ENCODE measurements at places on chromosomes 3 and 15.

DNA sequence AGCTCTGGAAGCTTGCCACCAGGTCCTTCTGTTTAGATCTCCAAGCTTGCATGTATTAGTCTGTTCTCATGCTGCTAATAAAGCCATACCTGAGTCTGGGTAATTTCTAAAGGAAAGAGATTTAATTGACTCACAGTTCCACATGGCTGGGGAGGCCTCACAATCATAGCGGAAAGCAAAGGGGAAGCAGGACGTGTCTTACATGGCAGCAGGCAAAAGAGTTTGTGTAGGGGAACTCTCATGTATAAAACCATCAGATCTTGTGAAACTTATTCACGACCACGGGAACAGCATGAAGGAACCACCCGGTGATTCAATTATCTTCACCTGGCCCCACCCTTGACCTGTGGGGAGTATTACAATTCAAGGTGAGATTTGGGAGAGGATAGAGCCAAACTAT lies 147.0 kb upstream of the PROK2 start:
- DNase-seq = no peak

DNA sequence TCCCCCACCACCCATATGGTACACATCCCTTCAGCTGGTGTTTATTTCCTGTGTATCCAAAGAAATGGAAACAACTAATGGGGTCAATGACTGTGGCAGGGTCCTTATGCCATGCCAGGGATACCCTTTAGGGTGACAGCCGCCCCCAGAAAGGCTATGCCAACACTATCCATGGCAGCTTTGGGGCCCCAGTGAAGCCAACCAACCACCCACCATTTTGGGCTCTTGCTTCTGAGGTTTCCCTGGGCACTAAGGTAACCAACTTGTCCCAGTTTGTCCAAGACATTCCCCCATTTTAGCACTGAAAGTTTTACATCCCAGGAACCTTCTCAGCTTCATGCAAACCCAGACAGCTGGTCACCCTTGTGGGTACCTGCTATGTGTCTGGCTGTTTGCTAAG lies 233.1 kb downstream of the VPS13C start:
- no peak for DNase-seq

DNA sequence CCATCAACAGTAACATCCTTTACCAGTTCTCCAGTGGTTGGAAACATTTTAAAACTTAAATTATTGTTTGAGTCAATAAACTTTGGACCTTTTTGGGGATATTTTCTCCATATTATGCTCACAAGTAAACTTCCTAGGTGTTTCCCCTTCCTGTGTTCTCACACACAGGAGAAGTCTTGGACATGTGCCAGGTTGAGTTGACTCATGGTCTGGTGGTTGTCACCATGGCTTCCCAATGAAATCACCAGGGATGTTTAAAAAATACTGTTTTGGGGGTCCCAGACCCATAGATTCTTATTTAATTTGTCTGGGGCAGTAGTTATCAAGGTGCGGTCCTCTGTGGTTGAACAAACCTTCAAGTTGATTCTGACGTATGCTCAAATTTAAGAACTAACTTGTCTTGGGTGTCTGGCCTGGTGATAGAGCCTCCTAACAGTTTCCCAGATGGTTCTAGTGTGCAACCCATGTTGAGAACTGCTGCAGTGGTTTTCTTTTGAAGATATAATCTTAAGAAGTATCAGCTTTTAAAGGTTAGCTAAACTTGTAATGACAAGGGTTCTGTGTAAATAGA lies 291.8 kb downstream of the EDEM1 start:
- DNase-seq = no peak

DNA sequence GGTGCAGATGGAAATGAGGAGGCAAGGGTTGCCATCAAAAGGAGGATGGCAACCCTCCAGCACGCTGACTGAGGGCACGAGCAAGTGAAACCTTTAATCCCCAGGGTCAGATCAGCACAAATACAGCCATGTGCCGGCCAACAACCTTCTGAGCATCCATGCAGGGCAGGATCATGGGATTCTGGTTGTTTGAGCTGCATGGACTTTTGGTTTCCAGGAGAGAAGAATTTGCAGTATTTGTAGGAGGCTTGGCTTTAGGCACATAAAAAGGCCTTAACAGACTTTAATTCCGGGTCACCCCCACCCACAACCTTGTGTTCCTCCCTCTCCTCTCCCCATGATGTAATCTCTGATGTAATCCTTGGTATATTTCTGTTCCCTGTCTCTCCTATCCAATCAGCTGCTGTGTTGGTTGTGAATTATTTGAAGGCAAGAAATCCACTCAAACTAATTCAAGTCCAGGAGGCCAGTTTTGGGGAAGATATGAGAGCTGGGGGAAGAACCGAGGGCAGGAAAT lies 254.3 kb downstream of the SHQ1 start:
- no peak for DNase-seq

GRCh38 chr3:5271372-5271683 lies 83.8 kb downstream of the EDEM1 start:
- no peak for DNase-seq

DNA sequence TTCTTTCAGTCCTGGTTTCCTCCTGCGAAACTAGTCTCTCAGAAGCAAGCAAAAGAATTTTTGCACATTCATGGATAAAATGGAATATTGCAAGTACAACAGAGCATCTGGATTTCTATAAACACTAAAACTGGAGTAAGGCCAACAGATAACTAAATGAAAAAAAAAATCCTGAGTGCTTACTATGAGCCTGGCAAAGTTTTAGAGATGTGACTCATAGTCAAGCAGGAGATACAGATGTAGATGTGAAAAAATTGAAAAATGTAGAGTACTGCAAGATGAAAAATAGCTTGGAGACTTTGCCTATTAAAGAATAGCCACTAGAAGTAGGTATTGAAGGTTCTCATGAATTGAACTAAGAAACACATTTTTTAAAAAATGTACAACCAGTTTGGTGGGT lies 397.4 kb downstream of the OTOL1 start:
- DNase-seq = no peak

DNA sequence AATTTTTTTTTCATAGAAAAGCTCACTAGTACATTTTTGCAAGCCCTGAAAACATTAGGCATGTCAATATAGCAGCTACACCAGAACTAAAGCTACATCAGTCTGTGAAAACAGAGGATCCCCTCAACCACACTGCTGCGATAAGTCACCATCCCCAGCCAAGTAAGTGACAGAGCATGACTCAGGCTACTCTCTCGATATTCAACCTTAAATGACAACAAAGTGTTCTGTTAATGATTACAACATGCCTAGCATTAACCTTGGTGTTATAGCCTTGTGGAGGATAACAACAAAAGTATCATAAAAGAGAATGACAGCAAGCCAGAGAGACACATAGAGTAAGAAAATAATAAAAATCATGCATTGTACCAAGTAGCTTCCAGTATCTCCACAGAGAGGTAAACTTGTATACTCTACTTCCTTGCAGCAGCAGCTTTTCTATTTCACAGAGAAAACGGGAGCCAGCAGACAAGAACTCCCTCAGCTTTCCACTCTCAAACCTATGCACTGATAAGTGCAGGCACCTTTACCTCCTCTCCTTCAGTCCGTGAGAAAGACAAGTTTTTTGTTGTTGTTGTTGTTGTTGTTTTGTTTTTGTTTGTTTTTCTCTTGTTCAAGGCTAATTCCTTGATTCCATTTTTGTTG lies 76.6 kb downstream of the GBE1 start:
- DNase-seq = no peak

DNA sequence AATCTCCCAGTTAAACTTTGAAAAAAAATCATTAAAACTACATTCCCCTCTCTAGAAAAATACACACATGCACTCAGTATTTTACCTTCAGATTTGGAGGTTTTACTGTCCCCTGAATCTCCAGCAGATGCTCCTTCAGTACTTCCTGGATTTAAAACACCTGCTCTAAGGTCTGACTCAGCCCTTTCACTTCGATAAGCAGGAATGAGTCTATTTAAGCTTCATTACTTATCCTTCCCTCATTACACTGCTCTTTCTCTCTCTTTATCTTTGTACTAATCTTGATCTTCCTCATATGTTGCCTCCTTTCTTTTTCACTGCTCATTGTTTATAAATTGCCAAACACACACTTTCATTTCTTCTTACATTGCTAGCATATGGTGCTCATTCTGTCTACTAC lies 443.9 kb downstream of the DIPK2A start:
- DNase-seq = no peak

DNA sequence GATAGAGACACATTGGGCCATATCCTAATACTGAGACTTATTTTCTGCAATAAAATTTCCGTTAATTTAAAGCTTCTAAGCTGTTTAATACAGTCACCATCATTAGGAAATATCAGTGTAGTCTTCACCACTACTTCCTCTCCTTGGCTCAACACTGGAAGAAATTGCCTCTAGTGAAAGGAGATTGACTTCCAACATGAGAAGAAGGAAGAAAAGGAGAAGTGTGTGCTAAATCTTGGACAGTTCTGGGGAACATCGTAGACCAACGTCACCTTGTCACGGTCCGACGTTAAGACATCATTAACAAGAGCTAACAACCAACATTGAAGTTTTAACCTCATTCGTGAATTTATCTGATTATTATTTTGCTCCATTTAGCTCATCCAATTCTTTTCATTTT lies 987.0 kb upstream of the CFAP20DC start:
- DNase-seq = no peak

DNA sequence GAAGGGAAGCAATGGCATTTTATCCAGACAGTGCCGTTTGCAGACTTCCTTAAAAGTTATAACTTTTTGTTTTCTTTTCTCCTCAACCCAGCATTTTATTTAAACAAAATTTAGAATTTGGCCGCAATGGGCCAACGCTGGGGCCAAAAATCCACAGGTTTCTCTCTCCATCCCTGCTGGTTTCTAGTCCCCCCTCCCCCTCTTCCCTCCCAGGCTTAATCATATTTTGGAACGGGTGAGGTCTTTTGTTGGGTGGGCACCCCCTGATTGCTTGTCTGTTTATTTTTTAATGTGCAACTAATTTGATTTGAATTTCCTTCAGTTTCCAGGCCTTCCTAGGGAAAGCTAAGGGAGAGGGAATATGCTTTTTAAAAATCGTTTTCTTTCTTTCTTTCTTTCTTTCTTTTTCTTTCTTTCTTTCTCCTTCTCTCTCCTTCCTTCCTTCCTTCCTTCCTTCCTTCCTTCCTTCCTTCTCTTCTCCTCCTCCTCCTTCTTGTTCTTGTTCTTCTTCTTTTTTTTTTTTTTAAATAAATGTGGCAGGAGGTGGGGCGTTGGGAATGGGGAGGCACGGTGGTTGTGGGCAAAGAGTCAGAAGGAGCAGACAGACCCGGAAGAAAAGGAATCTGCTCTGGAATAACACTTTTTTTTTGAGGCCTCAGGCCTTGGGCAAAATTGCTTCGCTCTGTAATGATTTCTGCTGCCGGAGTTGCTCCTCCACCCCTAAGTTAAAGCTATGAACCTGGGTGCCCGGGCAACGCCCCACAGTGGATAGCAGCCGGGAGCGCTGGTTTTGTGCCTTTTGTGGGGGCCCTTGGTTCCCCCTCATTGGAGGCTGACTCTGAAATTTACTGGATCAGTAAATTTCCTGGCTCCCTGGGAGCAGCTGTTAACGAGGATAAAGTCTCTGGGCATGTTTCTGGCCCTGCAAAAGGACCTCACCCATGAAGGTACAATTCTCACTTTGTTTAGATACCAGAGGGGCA lies 1.9 kb downstream of the FNDC3B start:
- no peak for DNase-seq

GRCh38 chr3:146065573-146066006 lies 95.4 kb downstream of the PLOD2 start:
- peak; percentile 14 for DNase-seq

DNA sequence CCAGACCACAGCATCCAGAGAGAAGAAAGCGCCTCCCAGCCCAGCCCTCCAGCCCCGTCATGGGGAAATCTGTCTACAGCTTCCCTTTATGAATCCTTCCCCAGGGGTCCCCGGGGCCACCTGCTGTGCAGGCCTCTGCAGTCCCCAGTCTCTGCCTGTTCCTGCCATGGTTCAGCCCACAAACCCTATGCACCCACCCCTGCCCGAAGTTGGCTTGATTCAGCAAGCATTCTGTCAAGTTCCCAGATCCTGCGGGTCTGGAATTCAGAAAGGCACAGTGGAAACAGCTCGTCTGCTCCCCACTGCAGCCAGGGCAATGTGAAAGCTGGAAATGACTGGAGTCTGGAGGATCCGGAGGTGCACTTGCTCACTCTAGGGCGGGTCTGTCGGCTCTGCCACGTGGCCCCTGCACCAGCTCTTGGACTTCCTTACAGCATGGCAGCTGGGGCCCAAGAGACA lies 2.9 kb upstream of the OCA2 start:
- no peak for DNase-seq

DNA sequence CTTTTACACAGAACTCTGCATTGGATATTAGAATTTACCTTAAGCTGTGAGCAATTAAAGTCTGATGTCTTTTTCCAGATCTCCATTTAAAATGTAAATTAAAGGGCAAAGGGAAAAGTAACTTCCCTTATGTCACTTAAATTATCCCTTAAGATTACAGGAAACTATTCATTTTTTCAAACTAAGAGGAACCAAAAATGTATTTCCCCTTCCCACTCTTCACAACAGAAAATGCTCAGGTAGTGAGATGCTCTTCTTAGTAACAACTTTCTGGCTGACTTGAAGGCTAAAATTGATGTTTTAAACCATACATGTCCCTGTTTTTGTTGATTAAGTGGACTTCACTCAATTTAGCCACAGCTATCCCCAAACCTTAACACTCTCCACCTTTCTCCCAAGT lies 17.6 kb downstream of the RSL24D1 start:
- DNase-seq = no peak

DNA sequence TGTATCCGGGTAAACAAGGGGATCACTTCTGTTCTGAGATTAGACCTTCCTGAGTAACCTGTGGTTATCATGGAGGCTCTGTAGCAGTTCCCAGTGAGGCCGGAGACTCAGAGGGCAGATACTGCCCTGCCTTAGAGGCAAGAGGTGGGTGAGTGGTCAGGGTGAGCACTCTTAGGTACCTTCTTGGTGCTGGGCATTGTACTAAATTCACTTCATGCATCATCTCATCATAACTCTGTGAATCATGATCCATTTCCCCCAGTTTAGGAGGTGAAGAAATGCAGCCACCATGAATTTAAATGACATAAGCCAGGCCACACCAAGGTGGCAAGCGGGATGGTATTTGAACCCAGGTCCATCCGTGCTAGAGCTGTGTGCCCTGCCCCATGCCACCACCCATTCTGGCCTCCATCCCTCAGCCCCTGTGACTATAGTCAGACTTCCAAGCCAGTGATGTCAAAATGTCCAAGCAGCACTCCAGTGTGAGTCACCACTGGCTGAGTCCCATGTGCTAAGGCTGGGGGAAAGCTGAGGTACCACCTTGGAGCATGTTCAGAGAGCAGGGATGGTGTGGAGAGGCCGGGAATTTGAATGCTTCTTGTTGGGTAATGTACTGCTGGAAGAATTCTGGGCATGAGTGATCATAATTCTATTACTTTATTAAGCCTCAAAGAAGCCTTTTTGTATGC lies 88.8 kb downstream of the EPHB1 start:
- DNase-seq = no peak

All from CD4-positive, alpha-beta memory T cell (primary cell).